CD4-positive, alpha-beta T cell treated with Interleukin-10 for 1 hour (primary cell): ENCODE measurements at places on chromosomes 2 and 18.
A peak's percentile ranks its signal among the peaks of the same experiment; 100 is the strongest.

- DNase-seq, result no peak
These were observed 110.6 kb downstream of the MAP4K4 start for GRCh38 chr2:101808006-101808562.

GRCh38 chr2:30362468-30363081 lies 84.5 kb upstream of the LCLAT1 start:
- DNase-seq, result no peak

DNA sequence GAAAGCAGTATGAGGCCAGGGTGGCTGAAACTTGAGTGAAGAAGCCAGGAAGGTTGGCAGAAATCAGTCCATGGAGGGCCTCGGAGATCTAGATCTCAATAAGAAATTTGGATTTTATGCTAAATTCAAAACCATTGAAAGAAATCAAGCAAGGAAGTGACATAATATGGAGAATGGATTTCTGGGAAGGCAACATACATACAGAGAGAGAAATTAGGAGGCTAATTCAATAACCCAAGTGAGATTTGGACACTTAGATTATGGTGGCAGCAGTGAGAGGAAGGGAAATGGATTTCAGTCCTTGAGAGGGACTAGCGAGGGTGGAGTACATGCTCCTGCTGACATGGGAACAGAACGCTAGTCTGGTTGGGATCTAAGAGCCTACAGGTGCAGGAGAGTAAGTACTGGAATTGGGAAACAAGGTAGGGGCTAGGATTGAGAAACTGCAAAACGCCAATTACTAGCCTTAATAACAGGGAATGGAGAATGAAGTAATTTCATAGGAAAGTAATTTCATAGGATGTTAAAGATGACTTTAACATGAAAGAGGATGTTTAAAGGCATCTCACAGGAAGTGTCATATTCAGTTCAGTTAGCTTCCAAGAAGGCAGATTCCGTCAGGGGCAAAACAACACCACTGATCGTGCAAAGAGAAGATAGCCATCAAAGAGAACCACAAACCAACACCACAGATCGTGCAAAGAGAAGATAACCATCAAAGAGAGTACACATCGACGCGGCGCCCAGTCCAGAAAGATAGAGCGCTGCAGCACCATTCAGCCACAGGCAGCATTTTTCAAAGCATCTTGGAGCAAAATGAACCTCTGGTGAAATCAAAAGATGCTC lies 27.2 kb downstream of the CDKL4 start:
- DNase-seq, result peak; percentile 86

GRCh38 chr2:50777954-50778353 lies 254.0 kb downstream of the NRXN1 start:
- no peak for DNase-seq

DNA sequence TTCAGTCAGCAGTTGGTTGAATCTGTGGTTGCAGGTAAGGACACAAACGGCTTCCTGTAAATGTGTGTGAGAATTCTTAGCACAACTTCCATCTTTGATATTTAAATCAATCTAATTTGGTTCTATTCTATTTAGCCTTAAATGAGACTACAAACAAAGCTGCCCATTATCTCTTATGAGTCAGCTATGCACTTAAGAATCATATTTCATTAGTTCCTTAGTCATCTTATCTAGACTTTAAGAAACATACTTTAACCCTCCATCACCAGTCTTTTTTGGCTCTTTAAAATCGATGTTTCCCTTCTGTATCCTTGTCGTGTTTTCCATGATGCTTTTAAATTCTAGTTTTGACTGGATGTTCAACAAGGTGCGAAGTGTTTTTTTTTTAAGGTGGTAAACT lies 114.4 kb upstream of the TMEM200C start:
- DNase-seq, result no peak

DNA sequence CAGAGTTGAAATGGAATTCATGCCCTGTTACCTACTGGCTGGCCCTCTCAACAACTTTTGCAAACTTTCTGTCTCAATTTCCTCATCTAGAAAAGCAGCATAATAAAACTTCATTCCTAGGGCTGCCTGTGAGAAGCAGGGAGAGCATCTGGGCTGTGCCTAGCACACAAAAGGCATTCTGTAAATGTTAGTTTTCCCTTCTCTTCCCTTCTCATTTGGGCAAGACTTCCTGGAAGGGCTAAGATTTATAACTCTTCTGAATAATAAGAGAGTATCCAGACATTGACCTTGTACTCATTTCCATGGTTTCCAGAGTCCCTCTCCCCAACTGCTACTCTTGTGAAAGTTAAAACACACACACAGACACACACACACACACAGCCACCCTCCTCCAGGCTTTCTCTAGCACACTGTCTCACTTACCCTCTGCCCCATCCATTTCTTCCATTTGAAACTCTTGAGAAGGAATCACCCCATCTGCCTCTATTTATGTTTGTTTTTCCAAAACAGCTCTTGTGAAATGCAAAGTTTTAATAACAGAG lies 302.1 kb downstream of the SMAD2 start:
- no peak for DNase-seq

GRCh38 chr2:193867454-193867853 lies 1672.7 kb upstream of the TMEFF2 start:
- no peak for DNase-seq

DNA sequence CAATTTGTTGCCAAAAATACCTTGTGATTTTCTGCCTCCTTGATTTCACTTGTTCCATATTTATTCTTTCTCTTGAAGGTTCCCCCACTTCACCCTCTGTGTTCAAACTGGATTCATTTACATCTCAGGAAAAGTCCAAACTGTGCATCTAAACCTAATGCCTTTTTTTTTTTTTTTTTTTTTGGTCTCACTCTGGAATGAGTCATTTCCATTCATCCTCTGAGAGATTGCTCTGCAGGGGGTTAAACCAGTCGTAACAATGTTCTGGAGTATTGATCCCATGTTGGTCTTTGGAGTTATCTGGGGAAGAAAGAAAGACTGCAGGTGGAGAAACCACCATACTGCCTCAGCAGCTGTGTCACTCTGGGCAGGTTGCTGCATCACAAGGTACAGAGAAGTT lies 119.7 kb downstream of the TACR1 start:
- no peak for DNase-seq

DNA sequence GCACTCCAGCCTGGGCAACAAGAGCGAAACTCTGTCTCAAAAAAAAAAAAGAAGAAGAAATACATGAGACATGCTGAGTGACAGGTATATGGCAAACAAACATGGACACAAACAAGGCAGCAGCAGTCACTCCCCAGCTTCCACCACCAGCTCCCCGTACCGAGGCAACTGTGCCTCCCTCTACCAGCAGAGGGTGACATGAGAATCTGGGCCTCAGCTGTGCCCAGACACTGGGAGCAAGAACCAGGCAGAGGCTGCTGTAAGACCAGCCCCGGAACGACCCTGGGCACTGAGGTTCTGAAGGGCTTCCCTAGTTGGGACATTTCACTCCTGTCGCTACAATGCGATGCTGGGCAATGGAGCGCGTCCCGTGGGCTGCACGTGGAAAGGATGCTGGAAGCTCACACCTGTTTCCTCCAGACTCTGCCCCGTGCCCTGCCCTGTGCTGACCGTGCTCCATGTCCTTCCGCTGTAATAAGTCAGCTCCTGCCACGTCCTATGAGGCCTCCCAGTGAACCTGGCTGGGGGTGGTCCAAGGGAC lies 37.1 kb downstream of the BOK start:
- DNase-seq, result no peak

DNA sequence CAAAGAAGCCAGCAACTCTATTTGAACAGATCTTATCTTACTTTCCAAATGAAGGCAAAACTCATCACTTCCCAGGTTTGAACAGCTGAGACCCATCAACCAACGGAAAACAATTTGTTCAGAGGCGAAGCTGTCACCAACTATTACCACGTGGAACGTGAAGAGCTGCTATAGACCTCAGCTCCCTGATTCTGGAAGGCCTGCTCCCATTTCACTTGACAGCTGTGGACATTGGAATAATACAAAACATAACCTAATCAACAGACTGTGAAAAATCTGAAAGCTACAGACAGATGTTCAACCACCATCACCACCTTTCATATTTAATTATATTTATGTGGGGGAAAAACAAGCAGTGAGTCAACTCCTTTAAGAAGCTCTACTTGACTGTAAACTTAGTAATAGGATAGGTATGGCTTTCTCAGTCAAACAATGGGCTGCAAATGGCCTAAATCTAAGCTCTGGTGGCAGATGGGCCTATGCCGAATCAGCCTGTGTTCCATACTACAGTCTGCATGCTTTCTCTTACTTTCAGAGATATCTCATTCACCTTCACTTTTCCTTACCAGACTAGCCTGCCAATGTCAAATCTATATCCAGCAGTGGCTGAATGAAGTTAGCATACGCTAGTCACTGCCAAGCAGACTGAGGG lies 896.4 kb downstream of the TDRD15 start:
- DNase-seq, result no peak

GRCh38 chr2:164782323-164782722 lies 59.3 kb downstream of the COBLL1 start:
- DNase-seq, result no peak

- no peak for DNase-seq
These were observed 5.6 kb downstream of the KLF7 start for GRCh38 chr2:207160115-207160514.

GRCh38 chr2:65046633-65047407 lies 9.4 kb upstream of the CEP68 start:
- DNase-seq, result no peak

DNA sequence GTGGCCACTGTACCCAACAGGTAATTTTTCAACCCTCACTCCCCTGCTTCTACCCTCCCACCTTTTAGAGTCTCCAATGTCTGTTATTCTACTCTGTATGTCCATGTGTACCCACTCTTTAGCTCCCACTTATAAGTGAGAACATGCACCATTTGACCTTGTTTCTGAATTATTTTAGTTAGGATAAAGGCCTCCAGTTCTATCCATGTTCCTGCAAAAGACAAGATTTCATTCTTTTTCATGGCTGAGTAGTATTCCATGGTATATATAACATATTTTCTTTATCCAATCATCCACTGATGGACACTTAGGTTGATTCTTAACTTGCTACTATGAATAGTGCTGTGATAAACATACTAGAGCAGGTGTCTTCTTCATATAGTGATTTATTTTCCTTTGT lies 9.1 kb downstream of the PECR start:
- DNase-seq, result no peak

DNA sequence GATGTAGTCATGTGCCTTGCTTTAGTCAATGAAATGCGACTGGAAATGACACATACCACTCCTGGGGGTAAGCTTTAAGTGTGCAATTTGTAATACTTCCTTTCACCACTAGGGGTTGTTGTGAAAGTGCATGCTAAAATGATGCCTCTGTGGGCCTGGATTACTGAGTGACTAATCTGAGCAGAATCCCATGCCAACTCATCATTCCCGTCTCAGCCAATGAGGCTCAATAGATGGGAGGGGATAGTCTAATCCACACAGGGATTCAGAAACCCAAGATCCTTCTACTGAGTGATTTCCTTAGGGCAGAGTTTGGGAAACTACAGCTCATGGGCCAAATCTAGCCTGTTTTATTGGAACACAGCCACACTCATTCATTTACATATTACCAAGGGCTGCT lies 54.0 kb downstream of the HRH4 start:
- peak; percentile 32 for DNase-seq

- no peak for DNase-seq
These were observed 160.8 kb downstream of the MYCN start for GRCh38 chr2:16101196-16101595.

- no peak for DNase-seq
These were observed 60.2 kb downstream of the CAVIN2 start for GRCh38 chr2:191786694-191787093.

DNA sequence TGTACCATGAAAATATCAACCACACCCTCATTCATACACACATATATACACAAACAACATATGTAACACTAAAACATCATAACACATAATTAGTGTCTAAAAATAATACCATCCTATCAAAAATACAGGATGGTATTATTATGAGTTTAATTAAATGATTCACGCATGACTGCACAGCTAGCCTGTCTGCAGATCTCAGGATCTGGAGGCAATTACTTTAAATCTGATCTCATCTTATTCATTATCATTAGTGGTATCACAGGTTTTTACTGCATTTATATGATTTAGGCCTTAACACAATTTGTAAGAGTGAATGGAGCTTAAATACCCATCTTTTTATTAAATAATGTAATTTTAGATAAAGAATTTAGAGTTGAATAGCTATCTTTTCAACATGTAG lies 443.4 kb upstream of the LINC00305 start:
- no peak for DNase-seq

DNA sequence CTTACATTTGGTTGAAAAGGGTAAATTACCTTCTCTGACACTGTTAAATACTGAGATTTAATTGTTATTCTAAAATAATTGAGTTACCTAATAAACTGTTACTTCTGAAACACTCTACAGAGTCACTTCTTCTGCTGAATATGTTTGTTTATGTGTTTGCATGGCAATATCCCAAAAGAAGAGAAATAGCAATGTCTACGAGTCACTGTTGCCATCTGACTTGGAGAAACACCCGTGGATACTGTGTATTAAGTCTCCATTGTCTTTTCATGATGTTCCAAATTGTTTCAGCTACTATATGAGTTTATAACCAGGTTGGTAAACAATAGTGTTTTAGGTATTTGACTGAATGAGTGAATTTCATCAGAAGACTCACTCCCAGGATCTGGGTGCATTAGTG lies 754.2 kb upstream of the ID2 start:
- no peak for DNase-seq

GRCh38 chr2:44169155-44169898 lies 652 bp downstream of the PPM1B start:
- DNase-seq, result peak; percentile 67

DNA sequence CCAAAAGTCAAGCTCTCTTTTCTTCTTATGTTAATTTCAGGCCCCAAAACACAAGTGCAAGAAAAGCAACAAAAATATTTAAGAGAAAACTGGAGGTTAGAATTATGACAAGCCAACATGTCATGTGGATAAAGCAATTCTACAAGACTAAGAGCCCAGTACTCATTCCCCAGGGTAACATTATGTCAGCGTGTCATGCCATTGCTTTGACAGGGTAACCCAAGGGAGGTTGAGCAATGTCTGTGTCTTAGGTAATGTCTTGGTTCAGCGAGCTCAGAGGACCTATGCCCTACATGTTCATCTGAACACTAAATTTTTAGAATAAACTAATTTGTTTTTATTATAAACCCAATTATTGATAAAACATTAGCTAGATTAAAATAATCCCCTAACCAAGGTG lies 173.2 kb upstream of the ZNF804A start:
- DNase-seq, result no peak

- no peak for DNase-seq
These were observed 968.4 kb upstream of the NRXN1 start for GRCh38 chr2:52000151-52000855.

GRCh38 chr2:64063924-64064331 lies 44.7 kb upstream of the VPS54 start:
- DNase-seq, result no peak

GRCh38 chr2:216316743-216317142 lies 55.5 kb downstream of the MARCHF4 start:
- no peak for DNase-seq

DNA sequence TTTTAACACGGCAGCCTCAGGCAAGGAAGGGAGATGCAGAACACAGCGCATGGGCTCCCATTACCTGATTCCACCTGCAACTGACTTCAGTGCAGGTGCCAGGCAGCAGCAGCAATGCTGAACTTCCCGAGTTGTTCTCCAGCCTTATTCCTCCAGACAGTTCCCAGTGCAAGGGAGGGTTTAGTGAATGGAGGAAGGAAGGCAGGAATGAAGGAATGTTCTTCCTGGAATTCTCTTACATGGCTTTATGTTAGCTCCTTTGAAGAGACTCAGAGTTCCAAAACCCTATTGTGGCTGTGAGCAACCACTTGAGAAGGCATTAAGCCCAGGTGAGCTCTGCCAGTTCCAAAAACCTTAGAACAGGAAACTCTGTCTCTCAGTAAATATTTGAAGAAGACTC lies 45.5 kb downstream of the SERPINB7 start:
- no peak for DNase-seq
